ENCODE measurements at places on chromosomes 12 and 14.

- DNase-seq = no peak
Measured at GRCh38 chr14:69994002-69994401, 114.8 kb downstream of the SMOC1 start.

- no peak for DNase-seq
Measured at GRCh38 chr14:24067133-24068082, 4.0 kb upstream of the CPNE6 start.

- DNase-seq = no peak
Measured at GRCh38 chr12:2180737-2181082, 127.9 kb downstream of the CACNA1C start.

- DNase-seq = no peak
Measured at GRCh38 chr12:96238336-96239047, 44.3 kb downstream of the ELK3 start.

GRCh38 chr14:63632932-63633514 is 8.6 kb downstream of the WDR89 start:
- DNase-seq = peak; percentile 14

DNA sequence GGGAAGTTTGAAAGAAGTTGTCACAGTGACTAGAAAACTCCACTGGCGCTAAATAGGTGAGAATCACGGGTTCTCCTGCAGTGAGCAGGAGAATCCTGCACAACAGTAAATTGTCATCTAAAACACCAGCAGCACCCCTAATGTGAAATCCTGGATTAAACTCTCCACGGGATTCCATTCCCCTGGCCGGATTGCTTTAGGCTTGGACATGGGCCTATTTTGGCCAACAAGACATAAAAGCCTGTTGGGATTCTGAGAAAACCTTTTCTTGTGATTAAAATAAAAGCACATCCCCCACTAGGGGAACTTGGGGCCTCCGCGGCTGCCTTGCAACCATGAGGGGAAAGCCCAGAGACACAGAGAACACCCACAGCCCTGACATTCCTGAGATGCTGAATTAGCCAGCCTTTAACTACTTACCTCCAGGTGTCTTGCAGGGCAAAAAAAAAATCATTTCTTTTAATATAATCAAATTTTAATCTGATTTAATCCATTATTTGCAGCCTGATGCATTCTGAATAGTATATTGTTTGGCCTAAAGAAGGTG is 21.0 kb upstream of the TSPAN11 start:
- no peak for DNase-seq

GRCh38 chr12:10590966-10591365 is 22.4 kb downstream of the MAGOHB start:
- DNase-seq = no peak

DNA sequence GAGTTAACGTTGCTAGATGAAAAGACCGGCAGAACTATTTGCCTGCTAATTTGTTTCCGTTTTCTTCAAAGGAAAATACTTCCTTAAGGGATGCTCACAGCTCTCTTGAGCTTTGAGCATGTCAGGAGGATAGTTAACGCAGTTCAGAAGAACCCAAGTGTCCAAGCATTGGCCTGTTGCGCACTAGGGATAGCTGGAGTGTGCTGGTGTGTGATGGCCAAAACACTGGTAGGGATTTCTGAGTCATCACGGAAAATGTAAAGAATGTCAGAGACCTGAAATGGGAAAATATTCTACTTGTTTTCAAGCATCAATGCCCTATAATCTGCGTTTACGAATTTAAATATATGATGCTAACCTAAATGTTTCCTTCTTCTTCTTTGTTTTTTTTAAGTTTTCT is 97.8 kb downstream of the VRK1 start:
- DNase-seq = no peak

GRCh38 chr12:93877446-93877845 is 200.3 kb downstream of the CRADD start:
- no peak for DNase-seq

GRCh38 chr14:89681086-89682018 is 264.3 kb upstream of the FOXN3 start:
- no peak for DNase-seq

- peak; percentile 63 for DNase-seq
Measured at GRCh38 chr12:25436206-25437030, 116.7 kb downstream of the LMNTD1 start.

DNA sequence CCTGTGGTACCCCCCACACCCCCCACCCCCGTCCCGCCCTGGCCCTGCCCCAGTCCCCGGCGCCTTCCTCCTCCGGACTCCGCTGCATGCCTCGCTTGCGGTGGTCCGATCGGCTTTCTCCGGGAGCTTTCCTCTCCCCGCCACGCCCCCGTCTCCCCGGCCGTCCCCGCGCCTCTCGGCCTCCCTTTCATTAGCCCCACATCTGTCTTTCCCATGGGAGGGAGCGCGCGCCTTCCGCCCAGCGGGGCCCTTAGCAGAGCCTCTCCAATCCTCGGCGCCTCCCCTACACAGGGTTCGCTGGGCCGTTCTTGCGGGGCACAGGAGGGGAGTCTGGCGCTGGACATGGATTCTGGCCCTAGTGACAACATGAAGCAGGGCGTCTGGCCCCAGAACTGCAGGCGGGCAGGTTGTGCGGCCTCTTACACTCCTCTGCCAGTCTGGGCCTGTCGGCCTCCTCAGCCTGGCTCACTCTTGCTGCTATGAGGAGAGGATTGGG is 1.5 kb upstream of the EFS start:
- peak; percentile 69 for DNase-seq

- no peak for DNase-seq
Measured at GRCh38 chr12:67427336-67427735, 158.2 kb downstream of the CAND1 start.

GRCh38 chr12:78271546-78271945 is 440.9 kb downstream of the NAV3 start:
- no peak for DNase-seq

DNA sequence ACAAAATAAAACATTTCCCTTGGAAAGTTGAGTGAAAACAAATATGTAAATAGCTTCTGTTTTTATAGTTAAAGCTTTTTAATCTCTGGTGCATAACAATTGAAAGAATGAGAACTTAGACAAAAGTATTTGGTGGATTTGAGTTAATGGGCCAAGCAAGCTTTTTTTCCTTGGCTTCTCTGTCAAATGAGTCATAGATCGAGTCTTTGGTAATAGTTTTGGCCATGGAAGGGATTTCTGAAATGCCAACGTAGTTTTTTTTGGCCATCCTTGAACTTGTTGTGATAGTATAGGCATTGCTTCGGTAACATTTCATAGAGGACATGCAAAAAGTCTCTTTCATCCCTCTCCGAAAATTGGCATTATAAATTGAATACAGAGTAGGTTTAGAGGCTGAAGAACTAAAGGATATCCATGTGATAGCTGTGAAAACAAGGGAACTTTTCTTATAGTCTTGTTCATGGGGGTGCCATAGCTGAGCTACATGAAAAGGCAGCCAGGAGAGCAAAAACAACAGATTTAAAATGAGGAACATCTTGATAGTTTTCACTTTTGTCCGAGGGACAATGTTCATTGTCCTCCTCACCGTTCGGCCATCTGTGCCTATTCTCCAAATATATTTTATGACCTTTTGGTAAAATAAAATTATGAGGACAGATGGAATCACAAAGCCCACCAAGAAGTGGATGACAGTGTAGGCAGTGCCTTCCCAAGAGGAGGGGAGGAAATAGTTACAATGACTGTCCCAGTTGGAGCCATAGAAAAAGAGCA is 34.7 kb downstream of the GPR19 start:
- peak; percentile 73 for DNase-seq

DNA sequence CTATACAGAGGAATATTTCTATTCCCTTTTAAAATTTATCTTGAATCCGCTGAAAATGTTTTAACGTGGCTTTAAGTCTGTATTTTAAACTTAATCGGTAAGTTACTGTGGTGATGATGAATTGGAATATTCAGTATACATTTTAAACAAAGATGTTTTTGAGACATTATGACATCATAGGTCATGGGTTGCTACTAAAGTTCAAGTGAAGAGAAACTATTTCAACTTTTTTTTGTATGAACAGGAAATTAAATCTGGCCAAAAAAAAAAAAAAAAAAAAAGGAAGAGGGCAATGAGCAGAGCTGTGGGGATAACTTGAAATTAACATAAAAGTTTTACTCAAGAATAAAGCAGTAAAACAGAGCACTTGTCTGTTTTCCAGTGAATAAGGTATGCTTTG is 109.0 kb downstream of the PLEKHA5 start:
- DNase-seq = no peak

DNA sequence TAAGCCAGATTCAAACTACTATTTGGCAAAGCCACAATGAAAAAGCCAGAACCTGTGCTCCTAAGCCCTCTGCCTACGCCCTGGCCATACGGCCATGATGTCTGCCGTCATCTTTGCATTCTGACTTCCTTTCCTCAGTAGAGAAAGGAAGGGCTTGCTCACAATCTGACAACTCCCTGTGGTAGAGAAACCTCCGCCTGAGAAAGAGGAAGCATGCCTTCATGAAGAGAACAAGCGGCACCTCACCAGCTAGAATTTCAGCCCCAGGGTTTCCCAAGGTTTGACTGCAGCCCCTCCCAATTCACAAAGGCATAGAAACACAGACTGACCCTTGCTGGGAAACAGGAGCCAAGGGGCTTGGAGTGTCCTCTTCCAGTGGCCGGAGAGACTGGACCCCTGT is 25.7 kb downstream of the TEP1 start:
- no peak for DNase-seq
